ENCODE measurements at places on chromosomes 6 and 20.

GRCh38 chr20:46543959-46544358 is 6.5 kb downstream of the OCSTAMP start:
- no peak for DNase-seq

DNA sequence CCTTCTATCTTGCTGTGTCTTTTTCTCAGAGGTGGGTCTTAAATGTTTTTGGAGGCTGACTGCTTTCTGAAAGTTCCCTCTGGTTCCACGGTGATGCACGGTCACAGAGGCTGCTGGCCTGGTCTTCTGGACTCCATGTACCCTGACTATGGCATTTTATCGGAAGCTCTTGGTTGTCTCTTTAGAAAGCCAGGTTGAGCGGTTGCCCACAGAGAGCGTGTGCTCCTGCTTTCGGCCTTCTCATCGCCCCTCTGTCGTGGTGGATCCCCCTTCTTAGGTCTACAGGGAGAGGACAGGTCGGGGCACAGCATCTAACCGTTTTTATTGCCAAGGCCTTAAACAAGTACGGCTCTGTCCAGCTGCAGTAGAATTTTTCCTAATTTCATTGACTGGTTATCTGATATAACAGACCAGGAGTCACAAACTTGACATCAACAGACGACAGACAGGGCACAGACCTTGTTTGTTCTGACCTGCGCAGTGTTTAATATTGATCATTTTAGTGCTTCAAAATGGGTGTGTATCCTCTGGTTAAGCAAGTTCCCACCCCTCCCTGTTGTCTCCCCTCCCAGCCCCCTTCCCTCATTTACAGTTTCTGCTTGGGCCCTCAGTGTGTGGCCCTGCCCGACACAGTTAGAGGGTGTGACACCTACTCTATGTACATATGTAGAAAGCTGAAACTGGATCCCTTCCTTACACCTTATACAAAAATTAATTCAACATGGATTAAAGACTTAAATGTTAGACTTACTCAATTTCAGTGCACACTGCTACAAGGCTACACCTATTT is 24.7 kb downstream of the SYTL3 start:
- DNase-seq, result no peak

- DNase-seq, result no peak
Measured at GRCh38 chr6:119264854-119265397, 84.6 kb downstream of the MAN1A1 start.

DNA sequence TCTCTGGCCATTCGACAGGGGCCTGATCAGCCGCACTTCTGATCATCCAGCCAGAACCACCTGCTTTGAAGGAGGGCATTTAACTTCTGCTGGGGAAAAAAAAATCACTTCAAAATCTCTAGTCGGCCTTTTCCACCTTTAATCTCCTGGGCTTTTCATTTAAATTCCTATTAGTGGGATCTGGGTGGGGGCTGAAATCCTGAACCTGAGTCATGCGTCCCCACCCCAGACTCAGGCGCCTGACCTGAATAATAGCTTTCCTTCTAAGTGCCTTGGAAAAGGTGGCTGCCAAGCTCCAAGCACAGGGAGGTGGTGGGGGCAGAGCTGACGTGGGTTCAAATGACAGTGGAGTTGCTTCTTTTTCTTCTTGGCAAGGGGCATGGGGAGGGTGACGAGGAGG is 246.0 kb upstream of the EXOC2 start:
- no peak for DNase-seq

DNA sequence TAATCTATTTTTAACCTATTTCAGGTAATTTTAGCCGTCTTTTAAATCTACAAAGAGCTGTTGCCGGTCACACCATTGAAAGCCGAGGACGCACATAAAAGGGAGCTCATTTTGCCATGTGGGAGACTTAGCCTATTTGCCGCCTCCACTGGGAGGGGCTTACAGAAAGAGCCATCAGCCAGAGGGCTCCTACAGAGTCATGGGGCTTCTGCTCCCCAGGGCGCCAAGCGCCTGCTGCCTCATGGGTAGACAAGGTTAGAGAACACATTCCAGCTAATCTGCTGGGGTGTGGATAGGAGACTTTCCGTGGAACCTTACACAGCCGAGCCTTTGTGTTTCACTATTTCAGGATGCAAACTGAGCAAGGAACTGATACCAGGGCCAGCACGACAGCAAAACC is 12.6 kb downstream of the PCMTD2 start:
- no peak for DNase-seq

- peak; percentile 72 for DNase-seq
Measured at GRCh38 chr6:149750136-149750609, 632 bp downstream of the PCMT1 start.

GRCh38 chr20:15930311-15931305 is 642.6 kb downstream of the KIF16B start:
- DNase-seq, result peak; percentile 14

DNA sequence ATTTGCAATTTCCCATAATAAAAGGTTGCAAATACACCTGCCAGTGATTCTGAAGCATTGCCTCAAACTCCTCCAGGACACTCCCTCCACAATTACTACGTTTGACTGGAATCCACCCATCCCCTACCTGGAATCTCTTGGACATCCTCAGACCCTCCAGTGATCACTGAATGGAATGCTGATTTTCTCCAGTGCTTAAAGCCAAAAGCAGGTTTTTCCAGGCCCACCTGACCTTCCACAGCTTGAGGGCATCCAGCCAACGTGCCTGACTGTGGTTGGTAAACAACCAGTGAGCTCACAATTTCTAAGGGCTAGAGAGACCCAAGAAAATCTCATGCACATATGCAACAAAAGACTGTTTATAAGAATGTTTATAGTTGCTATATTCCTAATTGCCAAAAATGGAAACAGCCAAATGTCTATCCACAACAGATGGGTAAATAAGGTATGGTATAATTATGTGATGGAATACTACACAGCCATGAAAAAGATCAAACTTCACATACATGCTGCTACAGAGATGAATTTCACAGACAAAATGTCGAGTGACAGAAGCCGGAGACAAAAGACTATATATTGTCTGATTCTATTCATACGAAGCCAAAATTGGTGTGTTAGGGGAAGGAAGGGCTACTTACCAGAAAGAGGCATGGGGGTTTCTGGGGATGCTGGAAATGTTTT is 147.1 kb upstream of the RREB1 start:
- DNase-seq, result no peak

DNA sequence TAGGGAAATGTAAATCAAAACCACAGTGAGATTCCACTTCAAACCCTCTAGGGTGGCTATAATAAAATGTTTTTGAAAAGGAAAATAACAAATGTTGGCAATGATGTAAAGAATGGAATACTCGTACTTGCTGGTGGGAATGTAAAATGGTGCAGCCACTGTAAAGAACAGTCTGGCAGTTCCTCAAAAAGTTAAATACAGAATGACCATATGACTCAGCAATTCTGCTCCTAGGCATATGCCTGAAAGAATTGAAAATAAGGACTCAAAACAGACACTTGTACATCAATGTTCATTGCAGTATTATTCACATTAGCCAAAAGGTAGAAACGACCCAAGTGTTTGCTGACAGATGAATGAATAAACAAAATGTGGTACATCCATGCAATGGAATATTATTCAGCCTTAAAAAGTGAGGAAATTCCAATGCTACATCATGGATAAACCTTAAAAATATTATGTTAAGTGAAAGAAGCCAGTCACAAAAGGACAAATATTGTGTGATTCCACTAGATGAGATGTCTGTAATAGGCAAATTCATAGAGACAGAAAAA is 10.2 kb upstream of the RNF114 start:
- DNase-seq, result no peak

DNA sequence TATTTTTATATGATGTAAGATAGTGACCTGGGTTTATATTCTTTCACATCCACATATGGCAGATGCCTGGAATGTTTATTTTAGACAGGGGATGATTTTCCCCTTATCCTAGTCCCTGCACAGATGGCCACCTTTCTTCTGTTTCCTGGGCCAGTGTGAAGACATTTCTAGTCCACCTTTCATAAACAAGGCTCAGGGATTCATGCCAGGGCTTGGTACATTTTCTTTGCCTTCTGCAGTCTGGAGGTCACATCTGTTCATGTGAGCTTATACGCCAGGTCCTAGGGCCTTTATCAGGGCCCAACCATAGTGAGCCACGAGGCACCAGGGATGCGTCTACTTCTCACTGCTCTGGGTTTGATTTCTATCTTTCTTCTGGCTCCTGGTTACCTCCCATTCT is 38.0 kb upstream of the ERVFRD-1 start:
- DNase-seq, result no peak

DNA sequence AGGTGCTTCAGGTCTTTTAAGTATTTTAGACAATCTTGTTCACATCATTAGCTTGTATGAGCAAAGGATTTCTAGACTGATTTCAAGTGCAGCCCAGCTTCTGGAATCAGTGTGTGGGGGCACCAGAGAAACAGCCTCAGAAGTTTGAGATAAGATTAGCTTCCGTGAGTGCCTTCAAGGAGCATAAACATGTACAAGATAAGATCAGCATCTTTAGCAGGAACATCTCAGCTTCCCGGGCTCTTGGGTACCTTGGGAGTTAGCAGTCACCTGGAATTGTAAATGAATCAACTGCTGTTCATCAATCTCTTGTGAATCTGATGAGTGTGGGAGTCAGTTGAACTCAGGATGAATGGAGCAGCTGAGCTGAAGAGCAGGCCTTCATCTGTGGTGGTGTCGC is 12.0 kb upstream of the CITED2 start:
- DNase-seq, result no peak

- no peak for DNase-seq
Measured at GRCh38 chr6:5446362-5447075, 185.2 kb downstream of the FARS2 start.

DNA sequence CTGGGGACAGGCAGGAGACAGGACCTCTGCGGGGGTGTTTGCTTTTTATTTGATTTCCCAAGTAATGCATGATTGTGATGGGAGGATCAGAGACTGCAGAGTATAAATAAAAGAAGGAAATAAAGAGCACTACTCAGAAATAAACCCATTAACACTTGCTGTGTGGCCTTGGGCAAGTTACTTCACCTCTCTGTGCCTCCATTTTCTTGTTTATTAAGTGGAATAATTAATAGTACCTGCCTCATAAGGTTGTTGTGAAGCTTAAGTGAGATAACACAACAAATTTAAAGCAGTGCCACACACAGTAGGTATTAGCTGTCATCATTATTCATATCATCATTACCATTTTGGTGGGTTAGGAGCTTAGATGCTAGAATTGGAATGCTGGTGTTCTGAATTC is 8.1 kb downstream of the CEBPB start:
- DNase-seq, result no peak

DNA sequence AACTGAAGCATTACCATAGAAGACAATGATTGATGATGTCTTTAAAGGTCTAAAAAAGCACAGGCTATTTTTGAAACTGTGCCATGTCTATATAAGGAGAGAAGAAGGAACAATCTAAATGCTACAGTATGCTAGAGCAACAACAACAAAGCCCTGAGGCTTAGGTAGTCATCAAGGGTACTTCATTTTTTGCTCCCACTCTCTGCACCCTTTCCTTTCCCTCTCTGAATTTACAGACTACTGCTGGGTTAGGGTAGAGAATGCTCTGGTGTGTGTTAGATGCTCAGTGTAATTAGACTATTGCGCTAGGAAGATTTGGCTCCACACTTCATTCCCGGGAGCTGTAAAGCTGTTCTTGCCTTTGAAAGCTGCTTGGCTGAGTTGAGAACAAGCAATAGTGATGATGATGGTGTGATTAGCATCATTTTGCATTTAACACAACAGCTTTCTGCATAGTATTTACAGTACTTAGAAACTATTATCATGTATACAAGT is 1262.5 kb upstream of the CITED2 start:
- DNase-seq, result no peak

DNA sequence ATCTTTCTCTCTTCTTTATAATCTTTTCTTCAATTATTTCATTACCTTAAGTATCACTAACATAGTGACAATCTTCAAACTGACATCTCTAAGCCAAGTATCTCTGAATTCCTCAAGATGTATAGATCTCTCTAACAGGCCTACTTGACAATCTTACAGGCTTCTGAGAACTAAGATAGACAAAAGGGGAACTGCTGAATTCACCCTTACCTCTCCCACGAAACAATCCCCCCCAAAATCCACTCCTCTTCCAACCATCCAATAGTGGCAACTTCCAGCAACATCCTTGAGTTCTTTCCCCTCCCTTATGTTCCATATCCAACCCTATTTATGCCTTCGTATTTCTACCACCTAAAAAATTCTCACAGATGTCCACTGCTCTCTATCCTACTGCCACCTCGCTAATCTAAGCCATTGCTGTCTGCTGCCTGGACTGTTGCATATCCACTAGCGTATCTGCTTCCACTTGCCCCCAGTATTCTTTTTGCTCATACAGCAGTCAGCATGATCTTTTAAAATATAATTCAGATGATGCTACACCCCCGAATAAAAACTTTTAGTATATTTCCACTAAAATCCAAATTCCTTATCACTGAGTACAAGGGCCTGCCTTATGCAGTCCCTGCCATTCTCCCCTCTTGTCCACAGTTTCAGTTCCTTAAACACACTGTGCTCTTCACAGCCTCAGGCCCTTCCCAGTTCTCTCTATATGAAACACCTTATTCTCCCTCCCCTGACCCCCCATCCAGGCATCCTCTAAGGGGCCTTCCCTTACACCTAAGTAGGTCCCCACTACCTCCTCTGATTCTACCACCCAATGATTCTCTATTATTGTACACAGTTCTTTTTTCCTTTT is 8.0 kb downstream of the REPS1 start:
- no peak for DNase-seq

- no peak for DNase-seq
Measured at GRCh38 chr6:169074526-169074925, 179.1 kb downstream of the THBS2 start.

DNA sequence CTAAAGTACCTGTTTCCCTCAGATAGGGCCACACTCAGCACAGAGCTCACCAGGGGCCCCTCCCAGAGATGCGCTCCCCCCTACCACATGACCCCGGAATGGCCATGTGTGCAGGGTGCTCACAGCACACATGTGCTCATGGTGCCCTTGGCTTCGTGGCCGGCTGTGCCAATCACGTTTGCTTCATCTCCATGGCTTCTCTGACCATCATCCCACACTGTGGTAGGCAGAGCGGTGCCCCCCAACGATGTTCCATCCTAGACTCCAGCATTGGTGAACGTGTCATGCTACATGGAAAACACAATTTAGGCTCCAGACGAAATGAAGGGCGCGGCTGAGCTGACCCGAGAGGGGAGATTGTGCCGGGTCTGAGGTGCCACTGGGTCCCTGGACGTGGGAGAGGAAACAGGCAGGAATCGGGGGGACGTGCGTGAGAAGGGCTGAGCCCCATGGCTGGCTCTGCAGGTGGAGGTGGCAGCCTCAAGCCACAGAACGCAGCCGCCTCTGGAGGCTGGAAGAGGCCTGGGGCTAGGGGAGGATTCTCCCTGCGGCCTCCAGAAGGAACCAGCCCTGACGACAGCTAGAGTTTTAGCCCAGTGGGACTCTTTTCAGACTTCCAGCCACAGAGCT is 126.5 kb downstream of the DLL1 start:
- no peak for DNase-seq
